ENCODE measurements at places on chromosomes 6 and 20.

GRCh38 chr6:87697581-87698546 lies 4.2 kb downstream of the AKIRIN2 start:
- DNase-seq: no peak

- no peak for DNase-seq
Observed at GRCh38 chr6:112443179-112444065, 96.3 kb downstream of the RFPL4B start.

- DNase-seq: peak; percentile 54
Observed at GRCh38 chr20:32474967-32475811, 109.9 kb downstream of the NOL4L start.

GRCh38 chr20:57835074-57835452 lies 125.2 kb upstream of the PMEPA1 start:
- no peak for DNase-seq

- no peak for DNase-seq
Observed at GRCh38 chr6:143732536-143732935, 54.8 kb downstream of the PHACTR2 start.

All from WTC11 (cell line).